Dermis microvascular lymphatic vessel endothelial cell (primary cell): ENCODE measurements at places on chromosomes 1 and 21. TPM values are rescaled to one million over a fixed set of nuclear protein-coding genes. Genes with fewer than 3 reads are reported as not detected.
A peak's percentile ranks its signal among the peaks of the same experiment; 100 is the strongest.

DNA sequence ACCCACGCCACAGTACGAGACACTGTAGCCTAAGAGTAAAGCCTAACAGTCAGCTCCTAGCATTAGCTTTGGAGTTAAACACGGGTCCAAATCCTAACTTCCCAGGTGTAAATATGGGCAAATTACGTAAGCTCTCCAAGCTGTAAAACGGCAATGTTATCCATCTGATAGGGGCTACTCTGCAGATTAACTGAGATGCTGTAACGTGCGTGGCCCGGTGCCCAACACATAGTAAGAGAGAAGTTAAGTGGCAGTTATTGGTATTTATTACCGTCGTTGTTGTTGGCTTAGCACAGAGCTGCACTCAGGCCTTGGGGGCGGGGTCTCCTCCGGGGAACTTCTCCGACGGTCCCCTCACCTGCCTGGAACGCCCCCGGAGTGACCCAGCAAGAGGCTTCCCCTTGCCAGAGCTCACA is 457 bp downstream of the TRAPPC3 start:
- no peak for DNase-seq

The RUNX1 gene
- total RNA-seq: 0.51 TPM in 2 replicates

The RAB25 gene
- total RNA-seq: not detected in 2 replicates

DNA sequence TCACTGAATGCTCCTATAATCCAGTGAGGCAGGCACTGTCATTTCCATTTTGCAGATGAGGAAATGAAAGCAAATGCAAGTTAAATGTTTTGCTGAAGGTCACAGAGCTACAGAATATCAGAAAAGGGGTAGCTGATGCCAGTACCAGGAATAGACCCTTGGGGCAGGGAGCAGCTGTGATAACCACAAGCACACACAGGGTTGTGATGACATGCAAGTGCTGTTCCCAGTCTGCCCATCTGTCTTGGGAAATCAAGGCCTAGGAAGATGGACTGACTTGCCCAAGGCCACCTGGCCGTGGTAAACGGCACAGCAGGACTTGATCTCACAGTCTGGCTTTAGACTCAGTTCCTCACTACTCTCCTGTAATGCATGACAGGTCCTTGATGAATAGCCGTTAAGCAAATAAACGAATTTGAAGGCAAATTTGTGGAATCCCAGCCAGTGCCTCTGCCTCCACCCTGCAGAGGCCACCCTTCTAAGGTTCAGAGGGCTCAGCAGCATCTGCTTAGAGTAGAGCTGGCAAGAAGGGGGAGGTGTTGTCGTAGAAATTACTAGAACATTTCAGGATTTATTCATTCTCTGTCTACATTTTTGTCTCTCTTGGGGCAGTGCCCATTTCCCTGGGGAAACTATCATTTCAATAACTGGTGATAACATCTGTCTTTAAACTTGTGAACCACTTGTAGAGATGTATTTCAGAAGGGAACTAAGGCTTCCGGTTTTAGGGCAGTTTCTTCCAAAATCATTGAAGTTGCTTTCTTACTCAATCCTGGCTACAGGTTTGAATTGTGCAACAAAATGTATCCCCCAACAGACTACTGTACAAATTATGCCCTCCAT is 53.2 kb upstream of the MRPS6 start:
- no peak for DNase-seq

The XCL1 gene
- not detected in 2 replicates for total RNA-seq

- DNase-seq: no peak
Observed at GRCh38 chr1:9149837-9150581, 21.1 kb upstream of the GPR157 start.

GRCh38 chr1:172726740-172727139 is 67.8 kb downstream of the FASLG start:
- no peak for DNase-seq

The KIAA1614 gene
- total RNA-seq: 4.0 TPM in 2 replicates

DNA sequence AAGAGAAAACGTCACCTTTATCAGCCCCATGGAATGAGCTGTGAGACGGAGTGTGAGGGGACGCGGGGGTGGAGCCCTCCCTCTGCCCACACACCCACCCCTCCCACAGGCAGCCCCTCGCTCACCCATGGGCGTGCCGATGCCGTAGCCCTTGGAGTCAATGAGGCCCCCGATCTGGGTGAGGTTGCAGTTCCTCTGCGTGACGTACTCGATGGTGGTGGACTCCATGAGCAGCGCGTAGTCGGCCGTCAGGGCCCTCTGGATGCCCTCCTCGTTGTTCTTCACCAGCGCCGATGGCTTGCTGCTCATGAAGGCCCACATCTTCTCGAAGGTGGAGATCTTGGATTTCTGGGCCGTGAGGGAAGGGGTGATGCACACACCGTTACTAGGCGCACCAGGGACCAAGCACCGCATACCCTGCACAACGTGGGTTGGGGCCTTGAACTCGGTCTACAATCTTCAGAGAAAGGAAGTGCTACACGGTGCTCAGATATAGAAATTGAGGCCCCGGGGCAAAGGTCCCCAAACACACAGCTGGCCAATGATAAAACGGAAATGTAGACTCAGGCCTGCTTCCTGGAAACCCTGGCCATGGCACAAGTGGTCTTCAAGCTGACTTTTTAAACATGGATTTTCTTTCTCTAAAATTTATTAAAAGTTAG is 228.2 kb downstream of the GRIK3 start:
- DNase-seq: peak; percentile 89

The MROH7 gene
- under 0.01 and 0.13 TPM in 2 replicates for total RNA-seq
